ENCODE measurements at places on chromosomes 12 and 14. TPM values are rescaled to one million over a fixed set of nuclear protein-coding genes. Genes with fewer than 3 reads are reported as not detected.

DNA sequence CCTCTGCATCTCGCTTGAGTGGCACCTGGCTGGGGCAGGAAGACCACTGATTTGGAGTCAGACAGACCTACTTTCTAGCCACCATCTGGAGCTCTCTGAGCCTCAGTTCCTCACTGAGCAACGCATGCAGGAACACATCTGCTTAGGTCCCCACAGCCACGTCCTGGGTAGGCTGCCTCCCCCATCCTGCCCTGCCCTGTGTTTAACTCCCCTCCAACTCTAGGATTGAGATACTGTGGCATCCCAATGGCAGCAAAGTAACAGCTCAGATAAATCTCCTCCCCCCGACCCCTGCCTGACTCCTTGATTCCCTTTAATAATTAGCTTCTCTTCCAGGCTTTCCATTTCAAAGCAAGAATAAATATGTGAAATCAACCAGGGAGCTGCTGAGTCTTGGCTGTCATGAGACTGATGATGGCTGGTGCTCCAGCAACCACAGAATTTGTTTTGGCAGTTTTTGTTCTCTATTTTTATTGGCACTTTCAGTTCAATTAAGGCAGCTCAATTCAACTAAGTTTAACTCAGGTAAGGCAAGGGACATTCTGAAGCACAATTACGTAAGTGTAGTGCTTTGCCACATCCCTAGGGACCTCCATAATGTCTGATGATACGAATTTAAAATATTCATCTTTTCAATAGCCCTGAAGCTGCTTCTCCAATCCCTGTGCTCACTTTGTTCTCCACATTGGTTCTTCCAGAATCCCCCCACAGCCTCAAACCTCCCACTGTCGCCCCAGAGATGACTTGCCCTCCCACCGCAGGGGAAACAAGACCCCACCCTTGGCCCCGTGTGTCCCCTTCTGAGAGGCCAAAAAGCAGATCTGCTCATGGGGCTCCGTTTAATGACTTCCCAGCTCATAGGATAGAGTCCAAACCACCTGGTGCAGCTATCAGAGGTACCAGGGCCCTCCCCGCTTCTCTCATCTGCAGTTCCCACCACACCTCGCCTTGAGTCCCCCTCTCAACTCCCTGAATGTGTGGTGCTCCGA is 58.2 kb downstream of the ESR2 start:
- DNase-seq, result no peak

GRCh38 chr14:21346532-21347135 is 37.2 kb downstream of the SUPT16H start:
- DNase-seq, result no peak

The CLSTN3 gene
- 5.7 TPM for total RNA-seq

The FBLN5 gene
- 31.8 TPM for total RNA-seq

The MGAT2 gene
- 20.0 TPM for total RNA-seq

All from cardiac septum (tissue), 1 donor.